Caco-2 (cell line): ENCODE measurements at places on chromosomes 2 and 18. TPM values are rescaled to one million over a fixed set of nuclear protein-coding genes. Genes with fewer than 3 reads are reported as not detected.

The RAD51AP2 gene
- not detected in 2 replicates for total RNA-seq

The WDR54 gene
- 8.4 and 9.9 TPM in 2 replicates for total RNA-seq

The HOXD1 gene
- total RNA-seq: not detected in 2 replicates

The KRTCAP3 gene
- 47.8 and 53.9 TPM in 2 replicates for total RNA-seq

The CCL20 gene
- total RNA-seq: 2.8 and 3.5 TPM in 2 replicates

The SLC5A7 gene
- not detected in 2 replicates for total RNA-seq

The WNT6 gene
- total RNA-seq: 18.3 and 20.3 TPM in 2 replicates

The SLC9A4 gene
- 1.2 and 1.4 TPM in 2 replicates for total RNA-seq

The NOSTRIN gene
- total RNA-seq: 9.6 and 9.8 TPM in 2 replicates

The HRH4 gene
- total RNA-seq: not detected in 2 replicates

The TET3 gene
- 27.5 and 27.8 TPM in 2 replicates for total RNA-seq

The MRPL44 gene
- 64.9 and 66.6 TPM in 2 replicates for total RNA-seq

The MYL1 gene
- not detected in 2 replicates for total RNA-seq

The RNF181 gene
- 113 and 123 TPM in 2 replicates for total RNA-seq

The CHST9 gene
- 20.6 and 26.5 TPM in 2 replicates for total RNA-seq

The ST6GAL2 gene
- not detected in 2 replicates for total RNA-seq

The LINC00305 gene
- not detected in 2 replicates for total RNA-seq

The MAL gene
- total RNA-seq: not detected in 2 replicates

The CCDC68 gene
- 6.9 and 7.6 TPM in 2 replicates for total RNA-seq

The CERS6 gene
- 32.7 and 35.5 TPM in 2 replicates for total RNA-seq

The GPR45 gene
- not detected in 2 replicates for total RNA-seq

The SIX3 gene
- total RNA-seq: not detected in 2 replicates

The HS6ST1 gene
- 17.5 and 20.3 TPM in 2 replicates for total RNA-seq

The PCARE gene
- not detected in 2 replicates for total RNA-seq

The SPATS2L gene
- total RNA-seq: 189 and 196 TPM in 2 replicates

The VWC2L gene
- not detected in 2 replicates for total RNA-seq

The TUBA4B gene
- not detected in 2 replicates for total RNA-seq

The IGFBP5 gene
- total RNA-seq: 0.20 TPM in 1 of 2 replicates, not detected in the other

The CEBPZOS gene
- 55.3 and 56.0 TPM in 2 replicates for total RNA-seq

The ZNF804A gene
- total RNA-seq: not detected in 2 replicates

The OLA1 gene
- total RNA-seq: 177 and 182 TPM in 2 replicates

The C1QL2 gene
- not detected in 2 replicates for total RNA-seq

The ALPI gene
- 4.4 and 5.3 TPM in 2 replicates for total RNA-seq

The LAMA1 gene
- 122 and 129 TPM in 2 replicates for total RNA-seq

The INSIG2 gene
- total RNA-seq: 12.2 and 14.1 TPM in 2 replicates

The ANKRD29 gene
- total RNA-seq: 7.3 and 8.2 TPM in 2 replicates

The OSBPL6 gene
- 1.0 and 1.5 TPM in 2 replicates for total RNA-seq

The TOGARAM2 gene
- total RNA-seq: 0.61 and 1.3 TPM in 2 replicates

The HADHB gene
- 93.2 and 106 TPM in 2 replicates for total RNA-seq

The RUFY4 gene
- total RNA-seq: not detected in 2 replicates

The AMMECR1L gene
- 28.1 and 29.3 TPM in 2 replicates for total RNA-seq

The FAM237A gene
- not detected in 2 replicates for total RNA-seq

The ROCK1 gene
- 50.3 and 51.3 TPM in 2 replicates for total RNA-seq

The GTF2A1L gene
- total RNA-seq: not detected in 2 replicates

The MARCO gene
- total RNA-seq: 0.43 TPM in 1 of 2 replicates, not detected in the other

The CIB4 gene
- total RNA-seq: not detected in 2 replicates
